ENCODE measurements at places on chromosomes 3 and 15.

- DNase-seq, result peak; percentile 66
Observed at GRCh38 chr15:57861034-57861638, 154.6 kb downstream of the POLR2M start.

- peak; percentile 40 for DNase-seq
Observed at GRCh38 chr15:56428821-56429458, 36.0 kb downstream of the MNS1 start.

DNA sequence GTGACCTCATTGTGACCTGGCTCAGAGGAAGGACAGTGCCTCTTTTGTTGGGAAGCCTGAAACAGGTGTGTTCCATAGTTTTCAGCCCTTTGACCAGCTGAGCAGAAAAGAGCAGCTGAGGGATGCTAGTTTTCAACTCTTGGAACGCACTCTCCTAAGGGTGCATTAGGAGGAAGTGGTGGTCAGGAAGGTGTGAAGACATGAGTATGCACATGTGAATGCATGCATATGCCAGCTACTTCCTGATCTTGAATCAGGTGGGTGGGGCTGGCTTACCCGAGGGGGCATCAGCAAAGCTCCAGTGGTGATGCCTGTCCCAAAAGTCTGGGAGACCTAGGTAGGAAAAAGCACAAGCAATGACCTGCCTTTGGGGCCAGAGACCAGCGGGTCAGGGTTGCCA is 23.3 kb upstream of the CEMIP start:
- no peak for DNase-seq

GRCh38 chr3:81443958-81444357 is 317.5 kb downstream of the GBE1 start:
- DNase-seq, result peak; percentile 86

DNA sequence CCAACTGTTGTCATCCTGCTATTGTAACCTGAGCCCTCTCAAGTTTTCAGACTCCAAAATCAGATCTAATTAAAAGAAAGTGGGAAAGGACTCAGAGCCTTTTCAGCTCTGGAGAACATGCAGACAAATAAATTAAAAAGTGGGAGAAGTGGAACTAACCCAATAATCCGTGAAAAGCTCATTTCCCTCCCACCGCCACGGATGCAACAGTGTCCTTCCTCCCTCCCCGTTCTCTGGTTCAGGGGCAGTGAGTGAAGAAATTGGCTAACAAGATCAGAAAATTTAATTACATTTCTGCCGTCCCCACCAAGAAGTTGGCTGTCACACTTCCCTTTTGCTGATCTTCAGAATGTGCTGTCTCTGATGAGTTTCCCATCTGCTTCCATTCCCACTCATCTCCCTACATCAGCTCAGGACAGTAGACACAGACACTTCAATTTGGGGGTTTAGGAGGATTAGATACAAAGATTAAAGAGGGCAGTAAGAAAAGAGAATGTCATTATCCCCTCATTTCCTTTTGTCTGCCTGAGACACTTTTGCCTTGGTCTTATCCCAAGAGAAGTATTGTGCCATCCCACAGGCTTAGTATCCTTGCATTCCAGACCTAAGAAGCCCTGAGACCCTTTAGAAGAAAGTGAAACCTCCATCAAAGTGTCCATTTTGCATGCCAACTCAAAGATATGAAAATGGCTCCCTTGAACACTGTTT is 335.7 kb upstream of the PPP2R3A start:
- DNase-seq, result no peak

DNA sequence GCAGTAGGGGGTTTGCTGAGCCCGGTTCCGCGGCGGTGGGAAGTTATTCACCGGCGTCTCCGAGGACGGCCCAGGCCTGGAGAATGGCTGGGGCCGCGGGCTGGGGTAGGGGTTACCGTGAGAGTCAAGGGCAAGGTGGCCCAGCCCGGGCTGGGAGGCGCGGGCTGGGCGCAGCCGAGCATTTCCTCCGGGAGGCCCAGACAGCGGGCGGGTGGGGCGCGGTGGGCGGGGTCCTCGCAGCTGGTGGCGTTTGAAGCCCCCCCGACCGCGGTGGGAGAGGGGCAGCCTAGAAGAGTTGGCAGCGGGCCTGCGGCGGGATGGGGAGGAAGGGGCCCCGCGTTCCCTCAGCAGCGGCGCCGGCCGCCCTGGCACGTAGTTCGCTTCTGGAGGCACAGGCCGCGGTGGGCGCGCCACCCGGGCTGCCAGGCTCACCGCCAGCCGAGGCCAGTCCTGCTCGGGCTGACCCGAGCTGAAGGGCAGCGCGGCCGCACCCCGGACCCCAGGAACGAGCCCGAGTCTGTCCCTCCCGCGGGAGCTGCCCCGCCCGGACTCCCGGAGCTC is 960 bp upstream of the KLF13 start:
- no peak for DNase-seq

GRCh38 chr3:194320744-194321243 is 30.3 kb downstream of the CPN2 start:
- no peak for DNase-seq

- no peak for DNase-seq
Observed at GRCh38 chr3:158086776-158087175, 19.4 kb downstream of the SHOX2 start.

DNA sequence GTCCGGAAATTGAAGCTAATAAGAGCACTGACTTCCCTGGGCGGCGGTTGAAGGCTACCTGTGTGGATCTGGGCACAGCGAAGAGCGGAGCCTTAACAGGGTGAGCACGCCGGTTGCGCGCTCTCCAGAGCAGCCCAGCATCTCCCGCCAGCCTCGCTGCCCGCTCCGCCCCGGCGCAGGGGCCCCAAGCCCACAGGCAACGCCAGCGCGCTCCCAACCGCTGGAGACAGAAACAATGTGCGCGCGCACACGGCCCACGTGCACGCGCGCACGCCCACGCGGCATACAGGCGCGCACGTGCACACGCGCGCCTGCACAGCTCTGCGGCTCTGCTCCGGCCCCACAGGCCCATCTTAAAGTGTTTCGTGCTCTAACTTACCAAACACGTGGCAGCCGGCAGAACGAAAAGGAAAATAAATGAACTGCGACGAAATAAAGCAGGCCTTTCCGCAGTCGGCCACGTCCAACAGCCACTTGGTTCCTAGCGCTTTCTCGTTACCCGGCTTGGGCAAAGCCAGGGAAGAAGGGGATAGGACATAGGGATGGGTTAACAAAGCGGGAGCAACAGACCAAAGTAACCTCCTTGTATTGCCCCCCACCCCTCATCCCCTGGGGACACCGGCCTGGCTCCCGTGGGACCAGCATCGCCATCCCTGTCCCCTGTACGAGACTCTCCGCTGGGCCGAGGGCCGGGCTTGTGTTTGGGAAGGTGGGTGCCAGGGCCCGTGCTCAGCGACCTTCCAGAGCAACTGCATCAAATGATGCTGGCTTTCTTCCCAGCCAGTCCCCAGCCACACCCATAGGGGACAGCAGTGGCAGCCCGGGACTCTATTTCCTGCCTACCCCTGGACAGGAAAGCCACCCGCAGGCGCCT is 203.7 kb downstream of the ABHD5 start:
- DNase-seq, result peak; percentile 71

GRCh38 chr3:190517687-190518086 is 3.8 kb downstream of the IL1RAP start:
- DNase-seq, result peak; percentile 59

- no peak for DNase-seq
Observed at GRCh38 chr3:165669504-165669903, 167.7 kb downstream of the BCHE start.

DNA sequence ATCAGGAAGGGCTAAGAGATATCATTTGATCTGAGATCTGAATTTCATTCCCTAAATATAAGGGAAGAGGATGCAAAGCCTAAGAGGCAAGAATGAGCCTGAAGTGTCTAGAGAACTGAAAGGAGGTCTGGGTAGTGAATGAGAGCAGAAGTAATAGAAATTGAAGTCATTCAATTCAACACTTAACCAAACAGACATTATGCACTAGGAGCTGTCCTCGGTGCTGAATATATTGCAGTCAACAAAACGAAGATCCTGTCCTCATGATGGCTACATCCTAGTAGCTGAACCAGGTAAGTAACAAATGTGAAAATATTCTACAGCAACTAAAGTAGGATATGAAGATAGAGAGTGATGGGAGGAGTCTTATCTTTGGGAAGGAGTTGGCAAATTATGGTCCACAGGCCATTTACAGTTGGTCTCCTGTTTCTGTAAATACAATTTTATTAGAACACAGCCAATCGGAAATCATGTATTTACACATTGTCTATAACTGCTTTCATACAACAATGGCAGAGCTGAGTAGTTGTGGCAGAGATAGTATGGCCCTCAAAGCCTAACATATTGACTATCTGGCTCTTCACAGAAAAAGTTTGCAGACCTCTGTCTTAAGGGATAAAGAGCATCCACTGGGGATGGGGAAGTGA is 192.9 kb upstream of the CADPS start:
- peak; percentile 44 for DNase-seq

GRCh38 chr3:50270422-50271224 is 1.7 kb downstream of the SEMA3B start:
- DNase-seq, result no peak

GRCh38 chr15:85545185-85545584 is 164.8 kb downstream of the AKAP13 start:
- DNase-seq, result peak; percentile 59

GRCh38 chr3:52176180-52176752 is 21.7 kb upstream of the ALAS1 start:
- DNase-seq, result no peak

DNA sequence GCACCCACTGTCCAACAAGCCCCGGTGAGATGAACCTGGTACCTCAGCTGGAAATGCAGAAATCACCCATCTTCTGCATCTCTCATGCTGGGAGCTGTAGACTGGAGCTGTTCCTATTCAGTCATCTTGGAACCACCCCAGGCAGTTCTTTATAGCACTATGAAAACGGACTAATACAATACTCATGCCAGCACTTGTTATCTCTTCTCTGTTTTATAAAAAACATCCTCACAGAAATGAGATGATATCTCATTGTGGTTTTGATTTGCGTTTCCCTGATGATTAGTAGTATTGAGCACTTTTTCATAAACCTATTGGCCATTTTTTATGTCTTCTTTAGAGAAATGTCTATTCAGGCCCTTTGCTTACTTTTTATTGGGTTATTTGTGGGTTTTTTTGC is 156.2 kb upstream of the ARPP21 start:
- no peak for DNase-seq

DNA sequence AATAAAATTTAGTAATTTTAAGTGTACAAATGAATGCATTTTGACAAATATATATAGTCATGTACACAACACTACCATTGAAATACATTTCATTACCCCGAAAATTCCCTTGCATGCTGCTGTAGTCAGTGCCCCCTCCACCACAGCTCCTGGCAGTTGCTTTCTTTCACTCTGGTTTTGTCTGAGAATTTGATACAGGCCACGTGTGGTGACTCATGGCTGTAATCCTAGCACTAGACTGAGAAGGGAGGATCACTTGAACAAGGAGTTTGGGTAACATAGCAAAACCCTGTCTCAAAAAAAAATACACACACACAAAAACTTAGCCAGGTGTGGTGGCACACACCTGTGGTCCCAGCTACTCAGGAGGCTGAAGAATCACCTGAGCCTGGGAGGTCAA is 65.4 kb downstream of the TFRC start:
- DNase-seq, result peak; percentile 37

DNA sequence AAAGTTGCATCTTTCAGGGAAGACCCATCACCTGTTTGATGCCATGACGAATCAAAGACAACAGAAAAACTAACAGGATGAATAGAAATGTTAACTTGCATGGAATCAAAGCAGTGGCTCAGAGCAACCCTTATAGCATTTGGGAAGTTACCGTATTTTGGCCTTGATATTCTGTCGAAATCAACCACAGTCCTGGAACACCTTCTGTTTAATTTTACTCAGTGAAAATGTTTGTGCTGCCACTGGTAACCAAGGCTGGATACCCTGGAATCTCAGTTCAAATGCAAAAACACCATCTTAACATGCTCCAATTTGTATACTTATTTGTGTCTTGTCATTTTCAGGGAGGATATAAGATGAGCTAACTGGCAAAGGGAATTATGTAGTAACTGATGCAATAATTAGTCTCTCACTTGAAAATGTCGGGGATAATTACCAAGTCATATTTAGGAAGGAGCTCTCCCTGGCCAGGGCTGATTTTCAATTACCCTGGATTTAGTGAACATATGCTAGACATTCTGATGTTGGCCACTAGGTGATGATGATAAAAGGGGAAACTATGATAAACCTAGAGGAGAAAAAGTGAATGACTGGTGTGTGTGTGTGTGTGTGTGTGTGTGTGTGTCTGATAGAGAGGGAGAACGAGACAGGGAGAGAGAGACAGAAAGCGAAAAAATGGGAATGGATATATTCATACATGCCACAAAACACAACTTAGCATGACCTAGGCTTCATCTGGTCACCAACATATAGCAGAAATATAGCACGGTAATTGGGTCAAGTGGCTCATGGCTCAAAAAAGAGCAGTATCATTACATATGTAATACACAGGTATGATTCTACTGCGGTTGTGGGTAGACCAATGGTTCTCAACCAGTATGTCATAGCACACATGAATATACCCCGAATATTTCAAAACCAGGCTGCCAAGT is 19.0 kb upstream of the PRICKLE2 start:
- DNase-seq, result peak; percentile 70

DNA sequence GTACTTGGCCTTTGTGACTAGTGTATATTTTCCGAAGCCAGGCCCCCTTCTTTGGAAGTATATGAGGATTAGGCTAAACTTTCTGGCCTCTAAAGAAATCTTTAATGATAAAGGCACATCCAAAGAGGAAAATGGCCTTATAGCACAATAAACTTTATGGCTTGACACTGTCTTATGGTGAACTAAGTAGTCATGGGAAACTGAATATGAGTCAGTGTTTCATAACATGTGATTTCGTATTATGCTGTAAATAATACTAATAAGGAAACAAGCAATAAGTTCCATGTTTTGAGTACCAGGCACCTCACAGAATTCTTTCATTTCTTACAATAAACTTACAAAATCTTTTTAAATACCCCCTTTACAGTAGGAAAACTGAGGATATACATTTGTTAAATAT is 8.2 kb downstream of the ZPLD1 start:
- no peak for DNase-seq

GRCh38 chr3:122178711-122179110 is 4.8 kb upstream of the CASR start:
- DNase-seq, result no peak

DNA sequence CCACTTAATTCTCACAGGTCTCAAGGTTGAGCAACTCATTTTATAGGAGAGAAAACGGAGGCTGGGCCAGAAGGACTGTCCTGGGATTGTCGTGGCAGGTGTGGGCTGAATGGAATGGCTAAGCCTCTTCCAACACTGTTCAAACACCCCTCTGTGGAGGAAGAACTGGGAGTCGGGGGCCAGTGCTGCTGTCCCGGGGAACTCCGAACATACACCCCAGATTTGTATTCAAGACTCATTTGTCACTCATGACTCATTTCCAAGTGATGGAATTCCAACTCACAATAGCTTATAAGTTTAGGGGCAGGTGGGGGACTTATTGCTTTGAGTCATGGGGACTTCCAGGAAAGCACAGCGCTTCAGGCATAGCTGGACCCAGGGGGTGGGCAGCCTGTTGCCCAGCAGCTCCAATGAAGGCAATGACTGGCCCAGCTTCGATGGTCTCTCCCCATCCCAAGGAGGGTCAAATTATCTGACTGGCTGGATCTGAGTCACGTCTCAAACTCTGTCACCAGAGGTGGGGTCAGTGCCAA is 72.5 kb downstream of the TM2D3 start:
- DNase-seq, result no peak

GRCh38 chr3:133460809-133461208 is 61.0 kb downstream of the BFSP2 start:
- DNase-seq, result no peak

GRCh38 chr15:23647421-23648370 is at the start of gene MAGEL2:
TSS of gene MAGEL2 (minus strand) at chr15:23647867. CDS start at chr15:23647742, 125 bp downstream.
- DNase-seq, result no peak

Data from AG10803 (cell line).